NCI-H526 (cell line): ENCODE measurements at places on chromosomes 16 and 17.

- no peak for DNase-seq
These were observed 58.7 kb downstream of the EFCAB5 start for GRCh38 chr17:30000001-30000754.

DNA sequence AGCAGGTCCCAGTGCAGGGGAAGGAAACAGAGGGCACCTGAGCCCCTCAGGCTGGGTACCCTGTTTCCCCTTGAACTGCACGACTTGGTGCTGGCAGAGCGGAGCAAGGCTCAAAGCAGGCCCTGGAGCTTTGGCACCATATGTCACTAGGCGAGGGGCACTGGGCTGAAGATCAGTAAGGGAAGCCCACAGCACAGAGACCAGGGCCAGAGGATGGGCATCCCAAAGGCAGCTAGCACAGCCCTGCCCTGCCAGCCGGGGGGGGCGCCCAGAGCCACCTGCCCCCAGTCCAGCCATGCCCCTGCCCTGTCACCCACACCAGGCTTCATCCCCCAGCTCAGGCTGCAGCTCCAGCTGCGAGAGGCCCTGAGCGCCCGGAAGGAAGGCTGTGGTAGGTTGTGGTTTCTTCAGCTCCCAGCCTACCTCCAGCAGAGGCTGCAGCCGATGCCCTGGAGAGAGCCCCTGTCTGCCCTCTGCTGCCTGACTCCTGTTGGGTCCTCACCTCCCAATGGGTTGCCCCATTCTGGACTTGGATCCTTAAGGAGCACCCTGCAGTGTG is 10.9 kb downstream of the NHERF1 start:
- DNase-seq, result no peak

GRCh38 chr17:82929676-82930042 is 89.8 kb upstream of the ZNF750 start:
- no peak for DNase-seq

DNA sequence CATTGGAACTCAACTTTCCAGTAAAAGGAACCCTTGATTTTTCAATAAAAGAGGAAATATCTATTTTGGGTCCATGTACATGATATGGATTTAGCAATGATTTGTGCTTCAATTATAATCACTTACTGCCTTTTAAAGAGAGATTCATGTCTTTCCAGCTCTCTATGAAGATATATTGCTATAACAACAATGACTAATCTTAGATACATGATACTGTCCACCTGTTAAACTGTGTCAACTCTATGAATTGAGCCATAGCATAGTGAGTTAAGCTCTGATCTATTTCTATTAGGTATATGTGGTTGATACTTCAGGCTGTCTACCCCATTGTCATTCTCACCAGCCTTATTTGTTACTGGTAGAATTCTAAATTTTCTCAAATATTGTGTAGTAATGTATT is 15.0 kb upstream of the MPHOSPH6 start:
- no peak for DNase-seq

DNA sequence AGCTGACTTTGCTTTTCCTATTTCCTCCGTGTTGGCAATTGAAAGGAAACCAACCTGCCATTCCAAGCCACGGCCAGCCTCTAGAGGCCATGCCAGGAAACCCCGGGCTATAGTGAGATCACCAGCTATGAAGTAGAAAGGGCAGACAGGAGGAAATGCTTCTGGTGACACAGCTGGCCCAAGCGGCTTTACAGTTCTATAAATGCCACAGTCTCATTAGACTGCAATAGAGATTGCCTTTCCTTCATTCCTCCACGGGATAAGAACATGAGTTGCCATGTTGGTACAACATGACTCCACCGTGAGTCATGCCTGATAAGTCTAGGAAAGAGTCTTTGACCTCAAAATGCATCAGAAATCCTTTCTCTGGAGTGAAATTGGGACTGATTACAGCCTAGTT is 384.9 kb downstream of the GRIN2A start:
- no peak for DNase-seq

DNA sequence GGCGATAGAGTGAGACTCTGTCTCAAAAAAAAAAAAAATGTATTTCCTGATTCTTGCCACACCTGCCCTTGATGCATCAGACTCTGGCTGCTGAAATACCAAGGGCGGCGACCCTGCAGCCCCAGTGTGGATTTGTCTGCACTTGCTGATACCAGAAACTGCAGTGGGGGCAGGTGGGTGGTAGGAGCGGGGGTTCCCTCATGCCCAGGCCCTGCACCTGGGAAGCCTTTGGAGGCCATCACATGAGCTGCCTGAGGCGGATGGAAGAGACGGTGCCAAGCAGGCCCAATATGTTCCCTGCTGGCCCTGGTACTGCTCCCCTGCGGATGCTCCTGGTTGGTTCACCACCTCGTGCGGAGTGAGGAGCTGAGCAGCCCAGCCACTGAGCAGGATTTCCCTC is 50.6 kb downstream of the MARF1 start:
- DNase-seq, result no peak

- peak; percentile 77 for DNase-seq
These were observed 79.3 kb downstream of the VMP1 start for GRCh38 chr17:59786536-59787319.

- no peak for DNase-seq
These were observed 166.2 kb upstream of the KCNJ16 start for GRCh38 chr17:69908626-69909368.

GRCh38 chr17:8856869-8857575 is 10.5 kb downstream of the PIK3R6 start:
- DNase-seq, result peak; percentile 27

DNA sequence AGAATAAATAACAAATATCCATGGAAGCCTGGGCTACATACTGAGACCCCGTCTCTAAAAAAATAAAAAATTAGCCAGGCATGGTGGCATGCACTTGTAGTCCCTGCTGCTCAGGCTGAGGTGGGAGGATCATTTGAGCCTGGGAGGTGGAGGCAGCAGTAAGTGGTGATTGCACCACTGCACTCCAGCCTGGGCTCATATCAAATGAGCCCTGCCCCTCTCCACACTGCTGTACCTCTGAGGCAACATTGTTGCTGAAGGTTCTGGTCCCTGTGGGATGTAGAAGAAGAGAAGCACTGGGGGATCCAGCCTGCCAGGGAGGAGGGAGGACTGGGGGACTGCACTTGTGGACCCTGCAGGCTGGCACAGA is 11.4 kb upstream of the ARHGAP23 start:
- DNase-seq, result no peak

DNA sequence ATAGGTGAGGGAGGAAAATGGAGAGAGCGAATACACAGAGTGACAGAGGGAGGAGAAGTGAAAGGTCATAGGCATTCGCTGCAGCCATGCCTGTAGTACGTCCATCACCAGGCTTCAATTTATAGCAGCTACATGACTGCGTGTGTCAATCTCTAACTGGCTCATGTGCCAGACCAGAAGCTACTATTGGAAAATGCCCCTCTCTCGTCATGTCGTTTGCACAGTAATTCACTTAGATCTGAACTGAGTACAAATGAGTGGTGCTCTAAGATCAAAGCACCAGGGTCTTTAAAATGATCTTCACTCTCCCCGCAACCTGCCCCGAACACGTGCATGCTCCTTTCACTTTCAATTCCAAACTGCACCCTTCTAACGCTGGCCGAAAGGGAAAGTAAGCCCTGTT is 51.3 kb downstream of the ADCY9 start:
- no peak for DNase-seq

DNA sequence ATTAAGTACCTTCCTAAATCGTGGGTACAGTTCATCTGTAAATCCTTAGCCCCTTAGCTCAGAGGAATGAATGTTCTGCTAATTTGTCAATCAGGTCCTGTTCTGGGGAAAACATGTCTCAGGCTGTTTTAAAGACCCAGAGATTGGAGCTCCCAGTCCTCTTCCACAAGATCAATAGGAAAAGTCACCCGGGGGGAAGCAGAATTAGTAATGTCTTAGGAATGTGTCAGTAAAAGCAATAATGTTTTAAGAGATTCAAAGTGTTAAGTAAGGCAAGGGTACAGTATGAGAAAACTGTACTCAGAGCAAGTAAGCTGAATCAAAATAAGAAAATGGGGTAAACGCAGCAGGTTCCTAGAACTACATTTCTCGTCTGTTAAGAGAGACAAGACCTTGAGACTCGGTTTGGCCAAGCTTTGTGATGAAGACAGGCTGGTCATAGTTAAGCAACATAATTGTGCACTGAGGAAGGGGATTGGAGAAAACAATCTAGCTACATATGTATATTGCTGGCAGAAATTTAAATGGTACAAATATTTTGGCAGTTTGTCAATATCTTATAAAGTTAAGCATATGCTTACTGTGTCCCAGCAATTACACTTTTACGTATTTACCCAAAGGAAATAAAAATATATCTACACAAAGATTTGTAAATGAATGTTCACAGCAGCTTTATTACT is 192.9 kb upstream of the C17orf78 start:
- DNase-seq, result no peak

GRCh38 chr16:81003610-81004460 is 2.9 kb downstream of the CMC2 start:
- no peak for DNase-seq

DNA sequence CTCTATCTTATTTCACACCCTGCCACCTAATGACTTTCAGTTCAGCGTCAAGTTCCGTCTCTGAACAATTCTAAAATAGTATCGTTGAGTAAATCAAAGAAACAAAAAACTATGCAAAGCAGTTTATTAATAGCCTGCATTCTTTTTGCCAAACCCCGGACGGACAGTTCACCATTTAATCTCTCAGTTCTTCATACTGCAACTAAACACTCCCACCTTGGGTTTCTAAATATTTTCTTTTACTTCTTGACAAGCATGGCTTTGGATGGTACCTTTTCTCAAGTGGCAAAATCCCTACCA is 1.2 kb downstream of the MYH11 start:
- no peak for DNase-seq

- DNase-seq, result peak; percentile 57
These were observed 21.5 kb upstream of the PECAM1 start for GRCh38 chr17:64411999-64412771.
